ENCODE measurements at places on chromosomes 5 and 9. TPM values are rescaled to one million over a fixed set of nuclear protein-coding genes. Genes with fewer than 3 reads are reported as not detected.
A peak's percentile ranks its signal among the peaks of the same experiment; 100 is the strongest.

PCDHA9 gene
- total RNA-seq, result not detected

SLC24A2 gene
- not detected for total RNA-seq

INSL6 gene
- total RNA-seq, result not detected

SPATA6L gene
- total RNA-seq, result 0.20 TPM

SURF6 gene
- 16.8 TPM for total RNA-seq

CDH9 gene
- not detected for total RNA-seq

CDH18 gene
- total RNA-seq, result not detected

GABRA6 gene
- total RNA-seq, result not detected

NMUR2 gene
- 6.4 TPM for total RNA-seq

SLC36A1 gene
- 2.1 TPM for total RNA-seq

PPP2R2B gene
- 1.5 TPM for total RNA-seq

ALDH1B1 gene
- total RNA-seq, result 21.8 TPM

RGMB gene
- total RNA-seq, result 1.7 TPM

PTPA gene
- total RNA-seq, result 138 TPM

DNA sequence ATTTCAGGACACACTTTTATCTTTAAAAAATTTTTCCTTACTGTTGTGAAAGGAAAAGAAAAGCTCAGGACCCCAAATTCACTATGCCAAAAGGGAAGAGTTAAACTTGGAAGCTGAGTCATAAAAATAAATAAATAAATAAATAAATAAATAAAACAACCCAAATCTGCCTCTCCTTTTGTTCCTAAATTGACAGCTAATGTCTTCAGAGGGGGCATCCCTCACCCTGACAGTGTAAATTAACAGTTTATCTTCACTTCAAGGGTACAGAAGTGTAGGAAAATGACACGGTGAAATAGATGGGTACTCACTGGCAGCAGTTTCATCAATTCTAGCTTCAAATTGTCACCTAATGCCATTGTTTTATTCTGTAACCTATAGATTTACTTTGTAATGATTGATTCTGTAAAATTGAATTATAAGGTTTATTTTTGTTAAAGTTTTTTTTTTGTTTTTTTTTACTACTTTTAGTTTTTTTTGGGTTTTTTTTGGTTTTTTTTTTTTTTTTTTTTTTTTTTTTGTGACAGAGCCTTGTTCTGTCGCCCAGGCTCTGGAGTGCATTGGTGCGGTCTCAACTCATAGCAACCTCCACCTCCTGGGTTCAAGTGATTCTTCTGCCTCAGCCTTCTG lies 18.5 kb upstream of the ANXA1 start:
- no peak for DNase-seq

- DNase-seq, result no peak
Observed at GRCh38 chr9:136671646-136672430, 9.1 kb downstream of the EGFL7 start.

DNA sequence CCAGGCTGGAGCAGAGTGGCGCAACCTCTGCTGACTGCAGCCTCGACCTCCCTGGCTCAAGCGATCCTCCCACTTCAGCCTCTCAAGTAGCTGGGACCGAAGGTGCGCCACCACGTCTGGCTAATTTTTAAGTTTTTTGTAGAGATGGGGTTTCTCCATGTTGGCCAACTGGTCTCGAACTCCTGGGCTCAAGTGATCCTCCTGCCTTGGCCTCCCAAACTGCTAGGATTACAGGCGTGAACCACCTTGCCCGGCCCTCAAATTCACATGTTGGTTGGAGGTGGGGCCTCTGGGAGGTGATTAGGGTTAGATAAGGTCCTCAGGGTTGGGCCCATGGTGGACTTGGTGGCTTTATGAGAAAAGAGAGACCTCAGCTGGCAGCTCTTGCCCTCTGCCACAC lies 10.1 kb downstream of the LCN12 start:
- DNase-seq, result no peak

DNA sequence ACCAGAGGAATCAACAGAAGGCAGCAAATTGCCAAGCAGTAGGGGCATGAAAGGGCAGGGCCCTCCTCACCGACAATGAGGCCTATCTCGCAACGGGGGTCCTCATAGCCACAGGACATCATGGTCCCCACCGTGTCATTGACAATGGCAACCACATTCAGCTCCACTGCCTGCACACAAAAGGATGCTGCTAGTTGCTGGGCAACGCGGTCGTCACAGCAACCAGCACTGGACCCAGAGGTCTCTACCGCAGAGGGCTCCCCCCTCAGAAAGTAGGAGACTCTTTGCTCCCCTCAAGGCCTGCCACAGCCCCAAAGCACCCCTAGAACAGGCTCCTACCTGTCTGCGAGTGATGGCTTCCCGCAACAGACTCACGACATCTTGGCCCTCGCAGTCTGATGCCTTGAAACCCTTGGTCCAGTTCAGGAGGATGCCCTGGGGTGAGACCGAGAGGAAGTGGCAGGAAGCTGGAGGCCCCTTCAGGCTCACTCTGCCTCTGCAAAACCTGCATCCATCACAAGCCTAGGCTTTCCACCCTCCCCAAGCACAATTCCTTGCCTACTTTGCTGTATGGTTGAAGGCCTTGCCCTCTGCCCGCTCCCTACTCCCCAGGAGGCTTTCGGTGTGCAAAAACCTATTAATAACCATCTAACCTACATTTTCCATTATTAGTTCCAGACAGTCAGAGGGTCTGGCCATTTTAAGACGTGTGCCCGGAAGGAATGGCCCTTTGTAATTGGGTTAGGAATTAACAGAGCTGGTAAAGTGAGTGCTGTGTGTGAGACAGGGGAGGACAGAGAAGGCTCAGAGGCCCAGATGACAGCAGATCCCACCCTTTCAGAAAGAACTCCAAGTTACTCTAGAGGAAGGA lies 15.2 kb downstream of the HK3 start:
- no peak for DNase-seq

DNA sequence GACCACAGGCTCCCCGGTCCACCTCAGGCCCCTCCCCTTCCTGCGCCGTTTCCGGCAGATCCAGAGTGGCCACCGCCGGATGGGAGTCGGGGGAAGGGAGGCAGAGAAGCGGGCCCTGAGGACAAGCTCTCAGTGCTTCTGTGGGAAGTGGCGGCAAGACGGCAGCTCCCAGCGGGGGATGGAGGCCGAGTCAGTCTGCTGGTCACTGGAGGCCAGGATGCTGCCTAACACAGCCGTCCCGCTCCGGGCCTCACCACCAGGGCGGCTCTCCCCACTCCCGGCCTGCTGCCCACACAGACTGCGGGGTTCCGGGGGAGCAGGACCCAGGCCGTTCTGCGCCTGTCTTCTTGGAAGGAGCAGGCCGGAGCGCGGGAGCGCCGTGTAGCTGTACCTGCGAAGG lies 31.4 kb downstream of the FXN start:
- DNase-seq, result no peak

DNA sequence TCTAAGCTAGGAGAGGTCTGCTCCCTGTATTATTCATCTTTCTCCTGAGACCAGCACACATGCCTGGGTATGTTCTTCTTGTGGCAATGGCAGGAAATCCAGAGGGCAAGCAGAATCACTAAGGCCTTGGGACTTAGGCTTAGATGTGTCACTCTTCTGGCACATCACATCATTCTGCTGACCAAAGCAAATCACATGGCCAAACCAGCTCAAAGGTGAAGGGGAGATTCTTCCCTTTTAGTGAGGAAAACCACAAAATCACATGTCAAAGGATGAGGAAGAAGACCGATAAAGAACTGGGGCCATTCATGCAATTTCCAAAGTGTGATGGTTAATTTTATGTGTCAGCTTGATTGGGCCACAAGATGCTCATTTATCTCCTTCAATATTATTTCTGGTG lies 5.7 kb upstream of the AGGF1 start:
- DNase-seq, result no peak

DNA sequence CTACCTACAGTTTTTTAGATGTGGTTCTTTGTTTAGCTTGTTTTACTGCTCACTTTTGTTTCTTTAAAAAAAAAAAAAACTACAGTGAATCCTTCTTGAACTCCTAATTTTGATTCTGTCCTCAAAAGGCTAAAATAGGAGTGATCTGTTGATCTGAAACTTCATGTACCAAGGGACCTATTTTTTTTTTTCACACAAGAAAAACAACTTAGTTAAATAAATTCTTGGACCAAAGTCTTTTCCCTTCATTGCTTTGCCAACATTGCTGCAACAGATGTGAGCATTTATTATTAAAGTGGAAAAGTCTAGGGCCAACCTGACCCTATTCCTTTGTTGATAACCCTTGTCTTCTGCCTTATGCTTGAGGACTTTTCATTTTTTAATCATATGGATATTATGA lies 236.8 kb downstream of the ARHGEF28 start:
- DNase-seq, result no peak

GRCh38 chr5:141826674-141827073 lies 51.5 kb downstream of the PCDH1 start:
- DNase-seq, result no peak

- DNase-seq, result no peak
Observed at GRCh38 chr5:125244531-125244930, 498.1 kb upstream of the ZNF608 start.

GRCh38 chr5:26569241-26569928 lies 469.0 kb downstream of the CDH9 start:
- no peak for DNase-seq

GRCh38 chr5:14161825-14162556 lies 18.8 kb downstream of the TRIO start:
- no peak for DNase-seq

DNA sequence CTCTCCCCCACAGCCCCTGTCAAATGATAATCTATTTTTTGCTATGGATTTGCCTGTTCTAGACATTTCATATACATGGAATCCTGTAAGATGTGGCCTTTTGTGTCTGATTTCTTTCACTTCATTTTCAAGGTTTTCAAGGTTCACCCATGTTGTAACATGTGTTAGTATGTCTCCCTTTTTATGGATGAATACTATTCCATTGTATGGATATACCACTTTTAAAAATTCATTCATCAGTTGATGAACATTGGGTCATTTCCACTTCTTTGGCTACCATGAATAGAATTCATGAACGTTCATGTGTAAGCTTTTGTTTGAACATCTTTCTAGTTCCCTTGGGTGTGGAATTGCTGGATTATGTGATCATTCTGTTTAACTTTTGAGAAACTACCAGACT lies 94.7 kb upstream of the ZNF366 start:
- DNase-seq, result no peak

DNA sequence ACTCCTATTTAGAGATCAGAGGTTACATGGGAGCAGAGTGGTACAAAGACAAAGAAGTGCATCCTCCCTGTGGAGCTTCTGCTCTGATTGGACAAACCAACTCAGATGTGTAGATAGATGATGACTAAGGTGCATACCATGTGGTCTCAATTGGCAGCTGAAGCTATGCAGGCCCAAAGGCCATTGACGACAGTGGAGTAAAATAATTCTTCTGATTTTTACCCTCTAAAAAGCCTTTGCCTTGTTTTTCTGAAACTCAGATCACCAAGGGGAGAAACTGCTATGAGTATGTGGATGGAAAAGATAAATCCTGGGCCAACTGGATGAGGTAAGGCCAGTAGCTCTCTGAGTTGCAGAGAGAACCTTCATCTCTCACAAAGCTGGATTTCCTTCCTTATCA lies 15.6 kb downstream of the PRDM9 start:
- no peak for DNase-seq

DNA sequence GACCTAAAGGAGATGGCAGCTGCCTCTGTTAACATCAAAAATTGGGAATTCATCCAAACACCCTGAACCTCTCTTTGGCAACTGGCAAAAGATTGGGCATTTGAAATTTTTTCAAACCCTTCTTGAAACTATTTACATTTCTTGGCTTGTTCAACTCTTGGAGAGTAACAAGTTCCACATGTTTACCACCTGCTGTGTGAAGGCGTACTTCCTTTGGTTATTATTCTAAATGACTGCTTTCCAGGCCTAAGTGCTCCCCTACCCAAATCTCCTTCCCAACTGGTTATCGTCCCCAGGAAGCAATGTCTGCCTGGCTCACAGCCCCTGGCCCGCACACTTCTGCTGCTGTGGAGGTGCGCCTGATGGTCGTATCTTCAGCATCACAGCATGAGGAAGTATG lies 422.7 kb downstream of the DMAC1 start:
- no peak for DNase-seq

DNA sequence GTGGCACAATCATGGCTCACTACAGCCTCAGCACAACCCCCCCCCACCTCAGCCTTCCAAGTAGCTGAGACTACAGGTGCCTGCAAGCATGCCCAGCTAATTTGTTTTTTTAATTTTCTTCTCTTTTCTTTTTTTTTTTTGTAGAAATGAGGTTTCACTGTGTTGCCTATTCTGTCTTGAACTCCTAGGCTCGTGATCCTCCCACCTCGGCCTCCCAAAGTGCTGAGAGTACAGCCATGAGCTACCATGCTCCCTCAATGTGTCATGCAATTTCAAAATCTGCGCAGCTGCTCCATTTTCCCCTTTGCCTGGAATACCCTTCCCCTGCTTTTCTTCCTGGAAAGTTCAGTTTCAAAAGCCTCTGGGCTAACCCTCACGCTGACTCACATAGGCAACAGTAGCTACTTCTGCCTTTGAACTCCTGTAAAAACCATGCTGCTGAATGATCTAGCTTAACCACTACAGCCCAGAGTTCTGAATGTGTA lies 71.0 kb upstream of the IL7R start:
- DNase-seq, result no peak

GRCh38 chr9:124298646-124299235 lies 41.0 kb downstream of the NEK6 start:
- no peak for DNase-seq

DNA sequence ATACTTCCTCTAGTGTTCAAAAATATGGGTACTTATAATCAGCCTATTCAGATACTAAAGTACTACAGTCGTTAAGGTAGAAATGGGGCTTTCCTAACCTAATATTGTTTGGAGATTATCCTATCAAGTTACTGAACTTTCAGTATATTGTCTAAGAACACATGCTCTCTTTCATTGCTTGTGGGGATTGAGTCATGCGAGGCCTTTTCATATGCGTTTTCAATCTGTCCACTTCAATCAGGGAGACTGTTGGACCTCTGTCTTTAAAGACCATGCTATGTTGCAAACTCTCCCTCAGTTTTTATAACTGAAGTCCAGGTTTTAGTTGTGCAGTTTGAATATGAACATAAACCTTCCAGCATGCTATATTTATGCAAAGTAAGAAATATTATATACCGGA lies 15.0 kb downstream of the PRR16 start:
- DNase-seq, result no peak

- DNase-seq, result peak; percentile 34
Observed at GRCh38 chr9:38088006-38088925, 19.2 kb upstream of the SHB start.

GRCh38 chr5:151126199-151126645 lies 31.4 kb downstream of the ANXA6 start:
- peak; percentile 59 for DNase-seq

DNA sequence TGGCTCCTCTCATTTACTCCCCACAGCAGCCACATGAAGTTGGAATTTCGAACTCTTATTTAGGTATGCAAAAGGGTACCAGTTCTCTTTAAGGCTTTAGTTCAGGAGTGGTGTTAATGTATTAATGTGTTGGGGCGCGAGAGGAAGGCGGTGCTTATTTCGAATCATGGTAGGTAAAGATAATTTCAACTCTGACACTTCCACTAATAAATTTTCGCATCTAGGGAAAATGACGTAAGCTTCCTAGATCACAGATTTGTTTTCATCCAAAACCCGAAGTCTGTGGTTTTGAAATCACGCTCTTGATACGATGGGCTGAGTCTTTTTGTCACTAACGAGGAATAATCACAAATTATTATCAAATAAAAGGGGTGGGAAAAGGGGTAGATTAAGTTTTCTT lies 681 bp downstream of the PPWD1 start:
- no peak for DNase-seq

All from Caki2 (cell line).